Left forelimb (tissue), 1 donor: ENCODE measurements at places on chromosomes 11 and 22.

DNA sequence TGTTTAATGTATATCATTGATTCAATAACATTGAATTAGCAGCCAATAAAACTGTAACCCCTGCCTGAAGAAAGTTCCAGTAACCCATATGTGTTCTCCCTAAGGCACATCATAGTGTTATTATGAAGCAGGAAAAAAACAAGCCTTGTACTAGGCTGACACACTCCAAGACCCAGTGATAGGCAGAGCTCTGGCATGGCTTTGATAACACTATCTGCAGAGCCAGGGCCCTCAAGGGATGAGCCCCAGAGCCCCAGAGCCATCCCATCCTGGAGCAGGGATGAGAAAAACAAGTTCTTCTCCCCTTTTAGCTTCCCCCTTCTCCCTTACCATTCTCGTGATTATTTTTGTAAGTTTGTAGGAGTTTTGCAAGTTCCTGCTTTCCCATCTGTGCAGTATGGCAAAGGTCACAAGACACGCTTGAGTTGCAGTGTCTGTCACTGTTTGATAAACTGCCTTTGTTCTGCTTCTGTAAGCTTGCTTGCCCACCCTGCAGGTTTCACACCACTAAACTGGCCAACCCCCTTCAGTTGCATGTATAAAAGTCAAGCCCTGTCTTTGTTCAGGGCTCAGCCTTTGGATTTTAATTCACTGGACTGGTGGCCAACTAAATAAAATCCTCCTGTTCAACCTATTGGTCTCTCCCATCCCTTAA lies 22.3 kb upstream of the GUCY1A2 start:
- DNase-seq = no peak

- no peak for DNase-seq
Observed at GRCh38 chr11:59243633-59244032, 30.9 kb upstream of the MPEG1 start.

DNA sequence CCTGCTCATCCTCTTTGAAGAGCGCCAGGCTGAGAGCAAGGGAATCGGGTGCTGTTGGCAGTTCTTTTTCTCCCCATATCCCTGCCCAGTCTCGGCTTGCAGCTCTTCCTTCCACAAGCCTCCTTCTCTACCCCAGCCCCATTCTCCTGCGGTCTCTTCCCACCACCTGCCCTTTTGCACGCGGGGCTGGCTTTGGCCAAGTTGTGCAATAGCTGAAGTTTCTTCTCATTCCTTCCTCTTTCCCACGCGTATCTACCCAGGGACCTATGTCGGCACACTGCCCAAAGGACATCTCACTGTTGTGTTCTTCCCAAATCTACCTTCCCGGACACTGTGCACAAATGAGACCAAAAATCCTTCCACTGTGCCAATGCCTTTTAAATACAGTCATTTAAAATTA lies 22.3 kb upstream of the HTR3A start:
- no peak for DNase-seq

DNA sequence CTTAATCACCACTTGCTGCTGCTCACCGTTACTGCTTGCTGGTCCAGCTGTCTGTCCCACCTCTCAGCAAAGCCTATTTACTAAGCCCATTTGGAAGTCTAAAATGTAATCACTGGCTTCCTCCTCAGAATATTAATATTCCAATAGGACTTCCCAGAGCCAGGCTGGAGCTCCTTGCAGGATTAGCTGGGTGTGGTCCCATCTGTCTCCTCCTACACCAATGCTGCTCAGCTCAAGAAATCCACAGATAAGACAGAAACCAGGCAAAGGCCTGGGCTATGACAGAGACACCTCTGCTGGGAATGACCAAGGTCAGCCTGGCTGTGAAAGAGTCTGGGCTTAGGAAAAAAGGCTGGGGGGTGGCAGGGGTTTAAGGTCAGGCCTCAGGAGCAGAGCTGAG lies 317.8 kb downstream of the BUD13 start:
- DNase-seq = no peak

- DNase-seq = no peak
Observed at GRCh38 chr11:133677387-133677786, 145.1 kb upstream of the OPCML start.

- no peak for DNase-seq
Observed at GRCh38 chr22:24291515-24292201, 21.0 kb downstream of the SPECC1L start.
